ENCODE measurements at places on chromosomes 7 and 10. TPM values are rescaled to one million over a fixed set of nuclear protein-coding genes. Genes with fewer than 3 reads are reported as not detected.

DNA sequence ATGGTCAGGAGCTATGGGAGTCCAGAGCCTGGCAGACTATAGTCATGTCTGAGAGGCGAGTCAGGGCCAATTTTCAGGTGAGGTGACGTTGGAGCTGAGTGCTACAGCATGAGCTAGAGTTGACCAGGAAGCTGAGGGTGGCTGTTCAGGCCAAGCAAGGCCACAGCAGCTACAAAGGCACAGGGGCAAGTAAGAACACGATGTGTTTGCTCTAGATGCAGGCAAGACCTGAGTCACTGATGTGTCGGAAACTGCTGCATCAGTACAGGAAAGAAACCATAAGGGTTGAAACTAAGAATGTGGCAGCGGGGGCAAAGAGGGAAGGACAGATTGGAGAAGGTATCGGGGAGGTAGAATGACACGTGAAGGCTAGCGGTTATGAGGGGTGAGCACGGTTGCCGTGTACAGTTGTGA lies 11.8 kb upstream of the RRP12 start:
- ATAC-seq: peak; percentile 92

- ATAC-seq: no peak
Measured at GRCh38 chr7:132577206-132578049, 1.2 kb upstream of the PLXNA4 start.

DNA sequence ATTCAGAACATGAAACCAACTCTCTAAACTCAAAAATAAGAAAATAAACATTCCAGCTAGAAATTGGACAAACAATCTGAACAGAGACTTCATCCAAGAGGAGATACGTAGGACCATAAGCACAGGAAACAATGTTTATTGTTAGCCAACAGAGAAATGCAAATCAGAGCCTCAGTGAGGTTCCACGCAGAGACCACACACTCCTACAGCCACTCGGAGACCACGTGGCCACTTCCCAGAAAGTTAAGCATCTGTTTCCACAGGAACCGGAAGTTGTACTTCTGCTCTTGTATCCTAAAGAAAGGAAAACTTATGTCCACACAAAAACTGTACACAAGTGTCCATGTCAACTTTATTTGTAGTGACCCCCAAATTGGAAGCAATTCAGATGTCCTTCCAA lies 214.8 kb downstream of the MGMT start:
- ATAC-seq: no peak

- ATAC-seq: no peak
Measured at GRCh38 chr7:44215531-44215930, 14.8 kb downstream of the YKT6 start.

The NKX1-2 gene
- total RNA-seq: 0.16 TPM

The OR2A5 gene
- total RNA-seq: not detected

The TDRD1 gene
- total RNA-seq: not detected

GRCh38 chr7:90595801-90596670 lies at the start of gene CDK14:
CDK14 (plus strand) TSS chr7:90596321; CDS start chr7:90596628, 307 bp downstream.
- peak; percentile 73 for ATAC-seq

The TRIM73 gene
- total RNA-seq: 0.92 TPM

The KDM7A gene
- 22.3 TPM for total RNA-seq

The DRGX gene
- total RNA-seq: not detected

- no peak for ATAC-seq
Measured at GRCh38 chr10:55168343-55168742, 367.3 kb upstream of the PCDH15 start.

The SEMA3D gene
- 0.16 TPM for total RNA-seq

GRCh38 chr10:119286983-119287633 lies 79.7 kb downstream of the GRK5 start:
- ATAC-seq: no peak

The NYAP1 gene
- 0.16 TPM for total RNA-seq

DNA sequence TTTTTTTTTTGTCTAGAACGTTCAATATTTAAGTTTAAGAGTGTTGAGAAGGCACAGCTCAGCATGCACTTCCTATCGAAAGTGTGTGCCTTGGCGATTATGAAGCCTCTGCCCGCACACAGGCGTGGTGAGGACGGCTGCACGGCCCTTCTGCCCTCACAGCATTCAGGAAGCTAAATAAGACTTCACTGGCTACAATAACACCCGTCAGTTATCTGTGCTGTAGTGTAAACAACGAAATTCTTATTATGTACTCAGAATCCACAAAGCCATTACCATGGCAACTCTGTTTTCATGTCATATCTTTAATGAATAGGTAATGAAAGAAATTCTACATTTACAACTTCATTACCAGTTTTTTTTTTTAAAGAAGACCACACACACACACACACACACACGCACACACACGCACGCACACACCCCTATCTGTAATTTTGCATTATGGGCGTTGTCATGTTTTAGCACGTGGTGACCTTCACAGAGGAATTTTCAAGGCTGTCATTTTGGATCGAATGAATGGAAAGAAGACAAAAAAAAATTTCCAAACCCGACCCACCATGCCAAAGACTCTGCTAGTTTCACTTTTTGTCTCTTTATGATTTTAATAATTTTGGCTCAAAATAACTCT lies 254.8 kb upstream of the CTBP2 start:
- ATAC-seq: no peak

- ATAC-seq: no peak
Measured at GRCh38 chr7:22894546-22894945, 71.9 kb upstream of the TOMM7 start.

DNA sequence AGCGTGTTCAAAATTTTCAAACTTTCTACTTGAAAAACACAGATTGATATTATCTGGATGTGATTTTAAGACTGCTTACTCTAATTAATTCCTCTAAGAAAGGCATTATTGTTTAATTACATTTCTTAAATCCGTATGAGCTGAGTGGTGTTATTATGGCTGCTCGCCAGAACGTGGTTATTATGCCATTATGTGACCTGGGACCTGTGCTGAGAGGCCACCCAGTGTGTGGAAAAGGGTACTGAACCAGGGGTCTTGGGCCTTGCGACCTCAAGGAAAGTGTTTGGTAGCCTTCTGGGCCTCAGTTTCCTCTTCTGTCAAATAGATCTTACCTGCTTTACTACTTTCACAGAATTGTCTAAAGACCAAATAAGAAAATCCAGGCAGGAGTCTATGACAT lies 15.4 kb downstream of the LGI1 start:
- ATAC-seq: no peak

DNA sequence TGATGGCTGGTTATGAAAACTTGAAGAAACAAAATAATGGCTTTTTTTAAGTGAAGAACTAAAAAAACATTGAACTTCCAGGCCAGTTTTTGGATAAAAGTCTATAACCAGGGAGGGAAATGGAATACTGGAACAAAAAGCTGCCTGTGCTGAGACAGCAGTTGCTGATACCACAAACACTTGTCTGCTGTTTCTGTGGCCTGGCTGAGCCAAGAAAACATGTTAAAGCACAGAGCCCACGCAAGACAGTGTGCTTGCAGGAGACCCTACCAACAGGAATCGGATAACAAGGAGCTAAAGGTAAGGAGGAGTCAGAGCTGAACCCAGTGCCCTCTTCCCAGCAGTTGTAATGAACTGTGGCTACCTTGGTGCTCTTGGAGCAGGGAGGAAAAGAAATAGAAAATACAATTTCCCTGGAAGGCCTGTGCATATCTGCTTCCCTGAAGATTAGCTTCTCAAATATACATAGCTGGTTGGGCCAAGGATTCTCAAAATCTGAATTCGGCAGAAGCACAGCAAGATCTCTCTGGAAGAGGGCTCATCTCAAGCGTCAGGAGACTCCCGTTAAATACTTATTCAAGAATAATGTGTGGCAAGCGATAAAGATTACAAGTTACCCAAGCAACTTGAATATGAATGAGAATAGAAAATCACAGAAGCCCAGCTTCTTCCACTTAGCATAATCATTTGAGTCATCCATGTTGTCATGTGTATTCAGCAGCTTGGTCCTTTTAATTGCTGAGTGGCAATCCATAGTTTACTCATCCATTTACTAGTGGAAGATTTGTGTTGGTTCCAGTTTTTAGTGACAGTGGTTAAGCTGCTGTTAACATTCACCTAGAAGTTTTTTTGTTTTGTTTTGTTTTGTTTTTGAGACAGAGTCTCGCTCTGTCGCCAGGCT lies 87.6 kb downstream of the NOD1 start:
- ATAC-seq: no peak

- no peak for ATAC-seq
Measured at GRCh38 chr7:81213394-81213793, 294.5 kb upstream of the SEMA3C start.

DNA sequence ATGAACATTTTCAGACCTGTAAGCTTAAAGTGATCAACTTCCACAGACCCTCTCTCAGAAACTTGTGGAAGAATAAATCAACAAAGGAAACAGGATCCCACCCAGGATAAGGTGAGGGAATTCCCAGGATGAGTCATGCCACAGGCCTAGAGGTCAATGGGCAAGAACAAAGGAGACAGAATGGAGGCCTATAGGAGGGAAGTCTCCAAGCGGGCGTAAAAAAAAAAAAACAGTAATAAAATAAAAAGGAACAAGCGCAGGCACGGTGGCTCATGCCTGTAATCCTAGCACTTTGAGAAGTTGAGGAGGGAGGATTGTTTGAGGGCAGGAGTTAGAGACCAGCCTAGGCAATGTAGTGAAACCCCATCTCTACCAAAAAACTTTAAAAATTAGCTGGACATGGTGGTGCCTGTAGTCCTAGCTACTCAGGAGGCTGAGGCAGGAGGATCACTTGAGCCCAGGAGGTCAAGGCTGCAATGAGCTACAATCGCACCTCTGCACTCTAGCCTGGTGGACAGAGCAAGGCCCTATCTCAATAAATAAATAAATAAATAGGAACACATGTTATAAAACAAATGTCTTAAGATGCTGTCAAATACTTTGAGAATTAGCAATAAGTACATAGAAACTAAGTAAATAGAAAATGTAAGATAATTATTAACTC lies 8.4 kb downstream of the SORBS1 start:
- no peak for ATAC-seq

GRCh38 chr7:107951896-107952295 lies 51.1 kb downstream of the LAMB1 start:
- ATAC-seq: no peak

DNA sequence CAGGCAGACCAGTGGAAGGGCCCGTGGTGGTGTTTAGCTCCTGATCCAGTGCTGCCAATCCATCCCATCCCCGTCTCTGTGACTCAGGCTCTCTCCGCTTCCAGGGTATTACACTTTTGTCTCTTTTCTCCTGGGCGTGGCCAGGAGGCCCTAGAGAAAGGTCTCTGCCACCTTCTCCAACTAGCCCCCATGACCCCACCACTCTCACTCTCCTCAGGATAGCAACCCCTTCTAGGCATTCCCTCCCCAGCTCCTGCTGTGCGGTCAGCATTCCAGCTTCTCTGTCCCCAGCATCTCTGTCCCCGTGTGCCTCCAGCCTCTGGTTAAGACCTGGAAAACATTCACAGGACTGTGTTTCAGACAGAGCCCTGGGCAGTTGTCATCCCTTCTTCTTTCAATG lies 36.2 kb upstream of the R3HCC1L start:
- no peak for ATAC-seq

GRCh38 chr10:20287586-20287985 lies 471.4 kb downstream of the PLXDC2 start:
- no peak for ATAC-seq

DNA sequence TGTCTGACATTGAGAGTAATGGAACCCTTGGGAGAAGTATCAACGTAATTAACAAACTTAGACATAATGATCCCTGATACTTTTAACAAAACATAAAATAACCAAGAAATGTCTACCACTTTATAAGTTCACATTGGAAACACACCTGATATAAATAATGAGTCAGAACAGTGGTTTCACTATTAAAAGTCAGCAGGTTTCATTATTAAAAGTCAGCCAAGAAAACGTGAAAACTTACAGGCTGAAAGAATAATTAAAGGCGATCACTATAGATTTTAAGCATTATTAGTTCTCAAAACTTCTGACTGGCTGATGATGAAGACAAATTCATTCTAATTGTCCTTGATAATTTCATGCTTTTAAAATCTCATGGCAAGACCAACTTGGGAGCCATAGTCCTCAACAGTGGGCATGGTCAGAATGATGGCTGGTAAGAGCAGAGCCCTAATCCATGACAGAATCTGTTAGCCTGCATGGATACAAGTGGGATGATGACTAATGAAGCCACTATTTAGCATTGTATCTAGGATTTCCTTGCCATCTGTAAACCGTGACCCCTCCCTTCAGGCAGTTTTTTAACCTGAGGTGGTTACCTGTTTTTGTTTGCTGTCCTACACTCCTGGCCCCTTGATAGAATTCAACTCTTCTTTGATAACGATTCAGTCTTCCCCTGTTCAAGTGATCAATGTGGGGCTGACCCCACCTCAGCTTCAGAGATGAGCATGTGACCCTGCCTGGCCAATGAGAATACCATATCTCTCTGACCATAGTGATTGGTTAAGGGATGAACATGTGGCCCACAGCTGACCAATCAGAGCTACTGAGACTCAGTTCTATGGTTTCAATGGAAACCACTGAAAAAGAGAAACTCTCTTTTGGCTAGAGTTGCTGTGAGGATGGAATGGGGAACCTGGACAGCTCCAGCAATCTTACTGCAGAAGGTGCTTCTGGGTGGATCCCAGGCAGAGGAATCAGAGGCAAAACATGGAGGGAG lies 151.0 kb downstream of the PLPP4 start:
- ATAC-seq: no peak

The SFMBT2 gene
- total RNA-seq: 1.3 TPM

The ABCA13 gene
- total RNA-seq: 4.3 TPM

The CLRN3 gene
- not detected for total RNA-seq

GRCh38 chr10:33098951-33099663 lies 141.1 kb upstream of the ITGB1 start:
- ATAC-seq: no peak

DNA sequence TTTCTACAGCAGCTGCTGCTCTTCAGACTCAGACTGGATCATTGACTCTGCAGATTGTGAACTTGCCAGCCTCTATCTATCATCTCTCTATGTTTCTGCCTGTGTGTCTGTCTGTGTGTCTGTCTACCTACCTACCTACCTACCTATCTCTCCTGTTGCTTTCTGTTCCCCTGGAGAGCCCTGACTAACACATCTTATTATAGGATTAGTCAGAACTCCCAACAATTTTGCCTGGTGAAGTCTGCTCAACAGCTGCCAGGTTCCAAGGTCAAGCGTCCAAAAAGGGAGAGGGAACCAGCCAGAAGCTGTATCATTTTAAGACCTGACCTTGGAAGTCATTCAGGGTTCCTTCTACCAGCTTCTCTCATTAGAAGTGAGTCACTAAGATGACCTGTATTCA lies 579.0 kb upstream of the DPP6 start:
- ATAC-seq: no peak

The NAT16 gene
- total RNA-seq: not detected

All from esophagus mucosa (tissue), 1 donor.